Right lobe of liver (tissue), 6 donors: ENCODE measurements at places on chromosomes 16 and 17. TPM values are rescaled to one million over a fixed set of nuclear protein-coding genes. Genes with fewer than 3 reads are reported as not detected.

DNA sequence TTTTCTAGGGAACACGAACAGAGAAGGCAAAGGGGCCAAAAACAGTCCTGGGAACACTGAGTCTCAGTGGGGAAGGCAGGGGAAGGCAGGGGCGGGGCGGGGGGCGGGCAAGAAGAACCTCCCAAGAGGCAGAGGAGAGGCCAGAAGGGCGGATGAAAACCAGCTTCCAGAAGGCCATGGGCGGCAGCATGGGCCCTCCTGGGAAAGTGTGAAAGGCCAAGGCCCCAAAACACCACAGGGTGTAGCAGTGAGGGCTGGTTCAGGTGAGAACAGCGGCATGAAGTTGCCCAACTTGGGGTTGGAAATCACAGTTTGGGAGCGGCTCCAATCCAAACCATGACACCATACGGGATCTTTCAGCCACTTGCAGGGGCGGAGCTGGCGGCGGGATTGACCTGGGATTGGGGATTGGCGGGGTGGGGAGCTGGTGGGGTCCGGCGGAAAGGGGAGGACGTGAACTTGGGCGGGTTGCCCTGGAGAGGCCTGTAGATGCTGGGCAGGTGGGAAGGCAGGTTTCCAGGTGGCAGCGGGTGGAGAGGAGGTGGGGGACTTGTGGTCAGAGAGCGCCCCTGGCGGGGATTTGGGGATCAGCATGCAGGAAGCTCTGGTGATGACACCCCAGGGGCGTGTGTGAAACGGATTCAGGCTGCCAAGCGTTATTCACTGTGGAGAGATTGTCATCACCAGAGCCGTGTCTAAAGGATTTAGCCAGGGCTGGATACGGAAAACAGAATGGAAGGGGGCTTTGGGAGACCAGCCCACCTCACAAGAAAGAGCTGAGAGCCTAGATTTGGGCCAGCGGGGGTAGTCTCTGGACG, 80.9 kb downstream of the ARHGAP23 start:
- H3K36me3 ChIP-seq: no peaks in the 10 kb centered on the region
- DNase-seq: peak; percentile 61
- no peak overlapping the region for H3K27ac ChIP-seq
- H3K27me3 ChIP-seq: no peaks in the 10 kb centered on the region
- no peak overlapping the region for H3K4me3 ChIP-seq

DNA sequence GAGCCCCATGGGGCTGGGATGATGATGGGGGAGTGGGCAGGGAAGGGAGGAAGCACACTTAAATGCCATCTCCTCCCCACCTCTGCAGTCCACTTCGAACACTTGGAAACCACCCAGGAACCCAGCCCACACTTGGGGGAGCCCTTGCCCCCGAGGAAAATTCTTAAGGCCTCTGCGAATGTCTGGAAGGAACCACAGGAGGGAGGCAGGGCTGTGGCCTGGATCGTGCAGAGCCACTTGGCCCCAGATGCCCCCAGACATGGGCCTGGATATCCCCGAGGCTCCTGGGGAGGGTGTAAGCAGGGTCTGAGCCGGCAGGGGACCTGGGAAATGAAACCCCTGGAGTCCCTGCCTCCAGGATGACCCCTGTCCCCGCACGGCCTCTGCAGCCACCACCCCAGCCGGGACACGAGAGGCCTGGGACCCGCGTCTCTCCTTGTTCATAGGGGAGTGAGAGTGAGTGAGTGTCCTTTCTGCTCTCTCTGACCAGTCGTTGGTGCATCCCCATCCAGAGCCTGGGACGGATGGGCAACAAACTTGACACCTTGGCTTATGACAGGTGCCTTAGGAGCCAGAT, 11.8 kb upstream of the MTSS2 start:
- H3K4me3 ChIP-seq: no peak overlapping the region
- H3K27me3 ChIP-seq: no peaks in the 10 kb centered on the region
- peaks cover 4% of the 10 kb centered on the region for H3K4me1 ChIP-seq
- no peak for DNase-seq
- no peak overlapping the region for H3K27ac ChIP-seq
- no peaks in the 10 kb centered on the region for H3K36me3 ChIP-seq

GRCh38 chr16:88905563-88905962, 39.1 kb upstream of the PABPN1L start:
- no peak overlapping the region for H3K4me3 ChIP-seq
- no peaks in the 10 kb centered on the region for H3K4me1 ChIP-seq
- H3K36me3 ChIP-seq: no peaks in the 10 kb centered on the region
- no peak for DNase-seq

DNA sequence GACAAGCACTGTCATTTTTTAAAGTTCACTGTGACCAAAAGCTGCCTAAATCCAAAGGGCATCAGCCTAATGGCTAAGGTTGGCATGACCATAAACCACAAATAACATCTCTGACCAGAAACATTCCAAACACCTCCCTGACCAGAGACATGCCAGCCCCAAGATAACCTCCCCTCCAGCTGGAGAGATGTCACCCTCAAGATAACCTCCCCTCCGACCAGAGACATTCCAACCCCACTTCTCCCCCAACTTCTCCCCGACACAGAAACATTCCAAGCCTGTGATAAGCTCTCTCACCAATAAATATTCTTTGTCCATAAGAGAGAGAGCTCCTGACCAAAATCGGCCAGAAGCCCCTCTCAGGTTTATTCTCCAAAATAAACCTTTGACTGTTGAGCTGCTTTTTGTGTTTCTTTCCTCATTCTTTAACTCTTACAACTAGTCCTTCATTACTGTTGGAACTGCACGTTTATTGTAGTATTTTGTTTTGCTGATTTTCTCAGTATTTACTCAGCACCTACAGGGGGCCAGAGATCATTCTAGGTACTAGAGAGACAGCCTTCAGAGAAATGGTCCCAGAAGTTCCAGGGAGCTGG, 325.6 kb downstream of the SLC39A11 start:
- no peak overlapping the region for H3K27ac ChIP-seq
- no peaks in the 10 kb centered on the region for H3K36me3 ChIP-seq
- no peak overlapping the region for H3K4me3 ChIP-seq

The HSD17B2 gene
- total RNA-seq: 94.9 TPM

The TBC1D3L gene
- 9.0 TPM for total RNA-seq

The GINS2 gene
- total RNA-seq: 4.7 TPM
